ENCODE measurements at places on chromosomes 1 and 21. TPM values are rescaled to one million over a fixed set of nuclear protein-coding genes. Genes with fewer than 3 reads are reported as not detected.

The MROH9 gene
- total RNA-seq = not detected

The FHAD1 gene
- 0.96 TPM for total RNA-seq

The GPR25 gene
- 1.2 TPM for total RNA-seq

GRCh38 chr1:153882296-153882912 is 40.4 kb downstream of the GATAD2B start:
- H3K27ac ChIP-seq = no peak overlapping the region
- no peaks in the 10 kb centered on the region for H3K27me3 ChIP-seq
- peaks cover 31% of the 10 kb centered on the region for H3K4me1 ChIP-seq
- DNase-seq = no peak
- no peak overlapping the region for H3K4me3 ChIP-seq

DNA sequence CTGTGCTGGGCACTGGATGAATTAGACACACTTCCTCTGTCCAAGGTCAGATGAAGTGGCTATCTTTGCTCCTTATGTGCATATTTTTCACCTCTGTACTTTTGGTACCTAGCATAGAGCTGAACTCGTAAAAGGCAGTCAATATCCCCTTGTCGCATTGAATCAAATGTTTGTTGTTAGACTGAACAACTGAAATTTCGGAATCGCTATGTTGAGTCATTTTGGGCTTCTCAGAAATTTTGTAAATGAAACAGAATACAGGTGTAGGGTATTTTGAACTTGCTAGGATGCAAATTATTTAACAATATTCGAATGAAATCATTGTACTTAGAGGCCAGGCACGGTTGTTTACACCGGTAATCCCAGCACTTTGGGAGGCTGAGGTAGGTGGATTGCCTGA is 48.0 kb downstream of the PDE4B start:
- no peak for DNase-seq
- no peak overlapping the region for H3K4me3 ChIP-seq
- H3K27me3 ChIP-seq = no peaks in the 10 kb centered on the region
- no peak overlapping the region for H3K27ac ChIP-seq

DNA sequence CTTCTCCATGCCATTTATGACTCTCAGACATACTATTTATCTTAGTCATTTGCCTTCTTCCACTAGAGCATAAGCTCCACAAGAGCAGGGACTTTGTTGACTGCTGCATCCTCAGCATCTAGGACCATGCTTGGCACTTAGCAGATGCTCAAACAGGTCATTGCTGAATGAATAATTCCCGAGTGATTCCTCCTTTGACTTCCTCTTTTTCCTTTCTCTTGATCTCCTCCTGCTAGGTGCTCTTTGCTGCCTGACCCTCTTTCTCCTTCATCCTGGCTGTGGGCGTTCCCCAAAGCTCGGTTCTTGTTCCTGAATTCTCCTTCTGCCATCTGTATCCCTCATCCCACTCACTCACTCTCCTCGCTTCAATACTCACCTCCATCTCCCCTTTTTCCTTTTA is 23.5 kb downstream of the SYT6 start:
- H3K4me1 ChIP-seq = peaks cover 2% of the 10 kb centered on the region
- H3K27ac ChIP-seq = no peak overlapping the region
- H3K27me3 ChIP-seq = peaks cover 17% of the 10 kb centered on the region
- no peak overlapping the region for H3K4me3 ChIP-seq
- H3K36me3 ChIP-seq = no peaks in the 10 kb centered on the region

GRCh38 chr1:109935451-109935900 is 24.8 kb downstream of the CSF1 start:
- no peaks in the 10 kb centered on the region for H3K36me3 ChIP-seq
- H3K27me3 ChIP-seq = no peaks in the 10 kb centered on the region
- no peaks in the 10 kb centered on the region for H3K4me1 ChIP-seq
- no peak overlapping the region for H3K27ac ChIP-seq
- no peak overlapping the region for H3K4me3 ChIP-seq
- no peak for DNase-seq

DNA sequence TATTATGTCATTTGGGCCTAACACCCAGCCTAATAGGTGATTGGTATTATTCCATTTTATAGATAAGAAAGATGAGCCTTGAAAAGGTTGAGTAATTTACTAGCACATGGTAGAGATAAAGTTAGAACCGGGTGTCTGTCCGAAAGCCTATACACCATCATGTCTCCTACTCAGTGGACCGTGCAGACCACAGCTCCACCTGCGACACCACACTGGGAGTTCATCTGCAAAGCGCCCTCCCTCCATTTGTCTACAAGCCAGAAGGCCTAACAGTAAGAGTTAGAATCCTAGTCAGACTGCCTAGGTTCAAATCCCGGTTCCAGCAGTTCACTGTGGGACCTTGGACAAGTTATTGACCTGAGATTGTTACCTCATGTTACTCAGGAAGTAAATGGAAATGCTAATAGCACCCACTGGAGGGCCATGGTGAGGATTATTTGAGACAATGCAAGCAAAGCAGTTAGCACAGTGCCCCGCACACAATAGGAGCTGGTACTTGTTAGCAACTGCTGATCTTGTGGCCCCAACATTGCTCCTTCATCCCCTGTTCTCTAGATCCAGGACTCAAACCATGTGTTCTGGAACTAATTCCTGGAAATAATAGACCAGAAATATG is 20.5 kb downstream of the ARMH1 start:
- H3K27ac ChIP-seq = no peak overlapping the region
- H3K4me1 ChIP-seq = peaks cover 18% of the 10 kb centered on the region
- DNase-seq = no peak
- H3K4me3 ChIP-seq = no peak overlapping the region
- H3K27me3 ChIP-seq = no peaks in the 10 kb centered on the region
- H3K36me3 ChIP-seq = no peaks in the 10 kb centered on the region

DNA sequence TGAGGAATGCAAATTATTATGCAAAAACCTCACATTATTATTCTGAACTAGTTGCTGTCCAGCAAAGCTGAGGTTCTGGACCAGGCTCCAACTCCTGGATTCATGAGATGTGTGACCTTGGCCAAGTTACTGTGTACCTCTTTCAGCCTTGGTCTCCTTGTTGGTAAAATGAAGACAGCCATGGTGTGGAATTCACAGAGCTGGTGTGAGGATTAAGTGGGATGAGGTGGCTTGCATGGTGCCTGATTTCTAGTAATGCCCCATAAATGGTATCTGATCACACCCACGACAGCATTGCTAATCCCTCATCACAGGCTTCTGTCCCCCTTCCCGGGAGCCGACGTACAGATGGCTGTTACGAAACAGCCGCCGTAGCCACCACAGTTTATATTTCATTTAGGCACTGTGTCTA is 59.6 kb downstream of the PGBD5 start:
- H3K36me3 ChIP-seq = no peaks in the 10 kb centered on the region
- H3K27ac ChIP-seq = no peak overlapping the region
- no peak for DNase-seq
- peaks cover 14% of the 10 kb centered on the region for H3K27me3 ChIP-seq
- H3K4me3 ChIP-seq = no peak overlapping the region

- no peaks in the 10 kb centered on the region for H3K36me3 ChIP-seq
- no peak for DNase-seq
- H3K27me3 ChIP-seq = no peaks in the 10 kb centered on the region
- no peak overlapping the region for H3K4me3 ChIP-seq
- no peak overlapping the region for H3K27ac ChIP-seq
These were observed 23.7 kb downstream of the FAF1 start for GRCh38 chr1:50936321-50936720.

DNA sequence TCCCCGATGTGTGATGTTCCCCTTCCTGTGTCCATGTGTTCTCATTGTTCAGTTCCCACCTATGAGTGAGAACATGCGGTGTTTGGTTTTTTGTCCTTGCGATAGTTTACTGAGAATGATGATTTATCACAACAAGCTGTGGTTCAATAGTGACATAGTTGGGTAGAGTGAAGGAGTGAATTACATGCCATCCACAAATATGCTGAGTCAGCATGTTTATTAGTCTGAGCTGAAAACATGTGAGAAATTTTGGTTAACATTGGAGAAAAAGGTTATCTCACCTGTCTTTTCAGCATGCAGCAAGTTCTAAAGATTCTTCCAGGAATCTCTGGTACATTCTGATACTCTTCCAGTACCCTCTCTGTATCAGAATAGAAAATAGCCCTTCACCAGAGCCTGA is 19.0 kb downstream of the OR2L3 start:
- H3K27ac ChIP-seq = no peak overlapping the region
- no peaks in the 10 kb centered on the region for H3K4me1 ChIP-seq
- H3K4me3 ChIP-seq = no peak overlapping the region

DNA sequence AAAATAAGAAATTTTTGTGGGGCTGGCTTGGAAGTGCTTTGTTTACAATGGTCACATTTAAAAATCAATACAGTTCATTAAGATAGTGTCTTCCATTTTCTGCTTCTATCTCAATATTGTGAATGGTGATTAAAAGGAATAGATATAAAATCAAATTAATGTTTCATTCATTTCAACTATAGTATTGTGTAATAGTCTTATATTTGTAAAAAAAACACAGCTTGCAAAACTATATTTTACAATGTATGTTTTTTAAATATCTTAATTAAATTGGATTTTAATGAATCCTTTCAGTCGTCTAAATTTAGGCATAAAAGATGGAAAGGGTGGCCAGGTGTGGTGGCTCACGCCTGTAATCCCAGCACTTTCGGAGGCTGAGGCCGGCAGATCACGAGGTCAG is 63.5 kb downstream of the CRB1 start:
- no peak overlapping the region for H3K27ac ChIP-seq
- H3K4me1 ChIP-seq = no peaks in the 10 kb centered on the region
- no peaks in the 10 kb centered on the region for H3K27me3 ChIP-seq
- H3K4me3 ChIP-seq = no peak overlapping the region
- DNase-seq = no peak

DNA sequence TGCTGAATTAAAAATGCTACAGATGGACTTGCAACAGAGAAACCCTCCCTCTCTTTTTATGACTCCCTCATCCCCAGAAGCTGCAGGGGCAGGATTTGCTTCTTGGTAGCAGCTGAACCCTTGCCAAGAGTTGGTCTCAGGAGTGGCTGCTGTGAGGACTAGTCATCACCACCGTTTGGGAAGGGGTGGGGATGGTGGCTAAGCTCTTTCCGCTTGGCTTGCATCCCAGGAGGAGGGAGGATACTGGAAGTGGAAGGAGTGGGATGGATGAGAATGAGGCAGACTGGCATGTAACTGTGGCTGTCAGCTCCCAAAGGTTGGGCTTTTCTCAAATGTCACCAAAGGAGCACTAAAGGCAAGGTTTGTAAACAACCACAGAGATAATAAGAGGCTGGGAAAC is 50.8 kb upstream of the COL24A1 start:
- H3K4me1 ChIP-seq = no peaks in the 10 kb centered on the region
- H3K27me3 ChIP-seq = no peaks in the 10 kb centered on the region
- no peak overlapping the region for H3K4me3 ChIP-seq

GRCh38 chr1:226654046-226654667 is 84.9 kb downstream of the ITPKB start:
- peaks cover 4% of the 10 kb centered on the region for H3K36me3 ChIP-seq
- H3K27me3 ChIP-seq = no peaks in the 10 kb centered on the region
- no peak overlapping the region for H3K27ac ChIP-seq
- H3K4me1 ChIP-seq = peaks cover 63% of the 10 kb centered on the region
- DNase-seq = no peak
- peak overlapping the region; percentile 11 for H3K4me3 ChIP-seq

All from T-cell (primary cell).